Upper lobe of right lung (tissue), 1 donor: ENCODE measurements at places on chromosomes 2 and 18. TPM values are rescaled to one million over a fixed set of nuclear protein-coding genes. Genes with fewer than 3 reads are reported as not detected.

Gene SERPINB11
- not detected for total RNA-seq

Gene LRRFIP1
- total RNA-seq = 178 TPM

Gene LRRC30
- total RNA-seq = not detected

Gene SERPINB2
- total RNA-seq = 0.38 TPM

Gene LBX2
- total RNA-seq = 1.8 TPM

Gene IL36G
- total RNA-seq = not detected

- no peak for DNase-seq
Measured at GRCh38 chr2:68236103-68236734, 16.1 kb downstream of the PPP3R1 start.

GRCh38 chr2:42796427-42797248, 4.3 kb upstream of the HAAO start:
- DNase-seq = no peak

DNA sequence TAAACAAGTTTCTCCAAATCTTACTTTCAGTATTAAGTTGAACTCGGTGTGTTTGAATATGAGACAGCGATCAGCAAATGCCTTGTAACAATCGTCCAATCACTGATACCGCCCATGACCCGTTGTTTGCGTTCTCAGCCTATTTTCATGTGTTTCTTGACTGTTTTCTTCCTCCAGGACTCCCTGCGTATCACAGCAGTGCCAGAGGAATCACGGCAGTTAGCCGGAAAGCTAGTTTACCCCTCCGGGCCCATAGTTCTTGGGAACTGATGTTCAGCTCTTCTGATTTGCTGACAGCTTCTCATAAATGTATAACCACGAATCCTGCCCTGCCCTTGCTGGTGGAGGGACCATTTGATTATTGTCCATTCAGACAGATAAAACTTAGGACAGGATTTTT, 42.2 kb upstream of the TPO start:
- no peak for DNase-seq
